CMK (cell line): ENCODE measurements at places on chromosomes 12 and 14.

DNA sequence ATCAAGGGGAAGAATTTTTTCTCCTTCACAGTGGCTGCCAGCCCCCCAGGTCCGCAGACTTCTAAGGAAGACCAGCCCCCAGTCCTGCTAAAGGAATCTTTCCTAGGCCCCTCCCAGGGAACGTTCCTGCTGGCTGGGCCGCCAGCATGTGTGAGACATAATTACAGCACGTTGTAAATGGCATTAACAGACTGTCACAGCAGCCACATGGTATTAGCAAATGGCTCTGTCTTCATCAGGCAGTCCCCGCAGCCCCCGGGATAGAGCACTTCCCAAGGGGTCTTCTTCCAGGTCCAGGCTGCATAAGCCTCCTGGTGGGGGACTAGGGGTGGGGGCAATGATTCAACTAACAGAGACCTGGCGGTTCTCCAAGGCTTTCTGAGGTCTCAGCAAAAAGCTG, 34.9 kb upstream of the FAM222A start:
- DNase-seq = no peak

DNA sequence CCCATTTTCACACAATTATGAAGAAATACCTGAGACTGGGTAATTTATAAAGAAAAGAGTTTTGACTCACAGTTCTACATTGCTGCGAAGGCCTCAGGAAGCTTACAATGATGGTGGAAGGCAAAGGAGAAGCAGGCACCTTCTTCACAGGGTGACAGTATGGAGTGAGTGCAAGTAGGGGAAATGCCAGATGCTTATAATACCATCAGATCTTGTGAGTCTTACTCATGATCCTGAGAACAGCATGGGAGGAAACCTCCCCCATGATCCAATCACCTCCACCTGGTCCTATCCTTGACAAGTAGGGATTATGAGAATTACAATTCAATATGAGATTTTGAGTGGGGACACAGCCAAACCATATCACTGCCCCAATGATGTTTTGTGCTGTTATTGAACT, 189.3 kb upstream of the CRY1 start:
- DNase-seq = no peak

GRCh38 chr12:2482938-2483660, 311.7 kb upstream of the FKBP4 start:
- no peak for DNase-seq

DNA sequence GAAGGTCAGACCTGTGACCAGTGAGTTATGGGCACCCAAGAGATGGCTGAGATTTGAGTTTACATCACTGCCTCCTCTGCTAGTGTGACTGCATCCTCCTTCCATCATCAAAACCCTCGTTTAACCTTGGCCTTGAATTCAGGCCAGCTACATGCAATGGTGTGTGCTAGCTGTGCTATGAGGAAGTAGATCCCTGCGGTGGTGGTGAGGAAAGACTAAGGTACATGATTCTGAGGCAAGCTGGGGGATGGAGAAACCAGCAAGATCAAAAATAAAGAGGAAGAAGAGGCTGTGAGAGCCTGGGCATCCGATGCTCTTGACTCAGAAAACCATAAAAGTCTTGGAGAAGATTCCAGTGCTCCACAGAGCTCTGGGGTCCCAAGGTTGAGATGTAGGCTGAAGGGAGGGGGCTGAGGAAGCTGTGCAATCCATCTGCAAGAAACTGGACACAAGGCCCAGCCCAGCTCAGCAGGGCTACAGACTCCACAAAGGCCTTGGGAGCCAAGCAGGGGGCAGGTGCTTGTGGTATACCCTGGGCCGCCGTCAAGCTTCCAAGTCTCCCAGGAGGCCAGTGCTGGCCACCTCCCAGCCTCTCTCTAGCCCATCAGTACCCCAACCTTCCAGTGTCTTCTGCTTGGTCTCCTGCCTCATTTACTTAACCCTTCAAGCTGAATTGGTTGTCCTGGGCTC, 774.8 kb downstream of the VRK1 start:
- DNase-seq = no peak

DNA sequence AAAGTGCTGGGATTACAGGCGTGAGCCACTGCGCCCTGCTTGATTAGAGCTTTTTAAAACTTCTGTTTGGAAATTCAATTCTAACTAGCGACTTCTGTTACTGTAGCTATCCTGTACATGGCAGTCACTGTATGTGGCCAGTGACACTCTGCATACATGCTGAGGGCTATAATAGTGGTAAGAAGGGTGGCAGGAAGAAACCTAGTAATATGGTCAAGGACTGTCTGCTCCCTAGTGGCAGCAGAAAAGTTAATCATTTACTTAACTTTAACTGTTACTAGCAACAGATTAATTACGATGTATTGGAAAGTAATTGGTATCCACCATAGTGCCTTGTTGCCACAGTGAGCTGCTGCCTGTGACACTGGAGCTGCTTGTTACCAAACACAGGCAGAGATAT, 149.0 kb downstream of the KITLG start:
- no peak for DNase-seq

- DNase-seq = no peak
Measured at GRCh38 chr12:64633940-64634337, 23.6 kb downstream of the RASSF3 start.

- no peak for DNase-seq
Measured at GRCh38 chr12:69274861-69275260, 35.5 kb downstream of the CPSF6 start.

DNA sequence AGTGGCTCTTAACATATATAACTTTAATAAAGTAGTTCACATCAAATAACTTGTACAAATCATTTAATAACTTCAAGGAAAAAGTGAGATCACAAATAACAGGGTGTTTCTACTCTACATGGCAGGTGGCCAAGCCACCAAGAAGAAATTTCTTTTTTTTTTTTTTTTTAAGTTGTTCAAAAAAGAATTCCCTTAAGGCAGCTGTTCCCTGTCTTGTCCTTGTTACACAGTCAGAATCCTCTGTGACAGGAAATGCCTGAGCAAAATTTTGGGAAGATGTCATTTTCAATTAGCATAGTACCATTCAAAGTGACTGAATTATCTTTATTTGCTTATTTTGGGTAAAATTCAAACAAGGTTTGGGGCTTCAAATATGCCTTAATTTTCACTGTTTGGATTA, 79.4 kb downstream of the LIN7A start:
- DNase-seq = no peak

GRCh38 chr12:69000074-69000473, 67.1 kb upstream of the CPM start:
- DNase-seq = no peak

- DNase-seq = no peak
Measured at GRCh38 chr12:50786498-50787231, 22.8 kb downstream of the ATF1 start.

DNA sequence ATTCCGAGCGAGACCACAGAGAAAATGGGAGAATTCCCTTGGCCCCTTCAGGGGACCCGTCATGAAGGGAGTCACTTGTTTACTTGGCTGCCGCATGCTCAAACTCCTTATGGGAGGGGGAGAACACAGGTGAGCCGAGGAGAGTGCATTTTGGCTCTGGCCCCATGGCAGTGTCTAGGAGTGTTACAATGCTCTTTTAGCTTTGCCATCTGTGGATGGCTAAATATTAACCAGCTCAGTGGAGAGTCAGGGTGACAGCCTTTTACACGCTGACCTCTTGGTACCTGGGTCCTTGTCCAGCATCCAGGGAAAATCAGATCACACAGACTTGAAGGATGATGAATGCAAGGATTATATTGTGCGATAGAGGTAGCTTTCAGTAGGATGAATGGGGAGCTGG, 146.4 kb upstream of the ATXN7L3B start:
- no peak for DNase-seq

DNA sequence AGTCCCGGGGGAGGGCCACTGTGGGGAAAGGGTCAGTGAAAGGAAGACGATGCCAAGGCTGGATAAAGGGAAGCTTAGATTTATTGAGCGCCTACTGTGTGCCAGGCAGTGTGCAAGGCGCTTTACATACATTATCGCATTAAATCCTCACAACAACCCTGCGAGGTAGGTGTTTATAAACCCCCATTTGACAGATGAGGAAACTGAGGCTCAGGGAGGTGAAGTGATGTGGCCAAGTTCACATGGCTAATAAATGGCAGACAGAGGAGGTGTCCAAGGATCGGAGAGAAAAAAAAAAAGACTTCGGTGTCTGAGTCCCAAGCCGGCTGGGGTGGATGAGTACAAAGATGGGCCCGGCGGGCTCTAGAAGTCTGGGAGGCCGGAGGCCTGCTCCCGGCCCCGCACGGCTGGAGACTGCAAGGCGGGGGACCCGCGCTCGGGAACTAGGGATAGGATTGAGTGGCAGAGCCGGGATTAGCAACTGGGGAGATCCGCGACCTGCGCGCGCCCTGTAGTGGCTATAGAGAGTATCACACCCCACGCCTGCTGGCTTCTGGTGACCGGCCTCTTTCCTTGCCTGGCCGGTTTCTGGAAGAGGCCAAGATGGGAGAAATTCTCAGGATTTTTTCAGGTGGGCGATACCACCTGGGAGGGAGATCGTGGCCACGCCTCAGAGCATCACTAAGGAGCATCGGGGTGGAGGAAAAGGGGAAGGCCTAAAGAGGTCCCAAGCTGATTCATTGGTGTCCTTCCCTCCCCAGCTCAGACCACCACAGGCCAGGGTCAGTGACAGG, 3.9 kb downstream of the DDN start:
- no peak for DNase-seq

- DNase-seq = no peak
Measured at GRCh38 chr14:59483363-59483762, 845 bp downstream of the L3HYPDH start.

DNA sequence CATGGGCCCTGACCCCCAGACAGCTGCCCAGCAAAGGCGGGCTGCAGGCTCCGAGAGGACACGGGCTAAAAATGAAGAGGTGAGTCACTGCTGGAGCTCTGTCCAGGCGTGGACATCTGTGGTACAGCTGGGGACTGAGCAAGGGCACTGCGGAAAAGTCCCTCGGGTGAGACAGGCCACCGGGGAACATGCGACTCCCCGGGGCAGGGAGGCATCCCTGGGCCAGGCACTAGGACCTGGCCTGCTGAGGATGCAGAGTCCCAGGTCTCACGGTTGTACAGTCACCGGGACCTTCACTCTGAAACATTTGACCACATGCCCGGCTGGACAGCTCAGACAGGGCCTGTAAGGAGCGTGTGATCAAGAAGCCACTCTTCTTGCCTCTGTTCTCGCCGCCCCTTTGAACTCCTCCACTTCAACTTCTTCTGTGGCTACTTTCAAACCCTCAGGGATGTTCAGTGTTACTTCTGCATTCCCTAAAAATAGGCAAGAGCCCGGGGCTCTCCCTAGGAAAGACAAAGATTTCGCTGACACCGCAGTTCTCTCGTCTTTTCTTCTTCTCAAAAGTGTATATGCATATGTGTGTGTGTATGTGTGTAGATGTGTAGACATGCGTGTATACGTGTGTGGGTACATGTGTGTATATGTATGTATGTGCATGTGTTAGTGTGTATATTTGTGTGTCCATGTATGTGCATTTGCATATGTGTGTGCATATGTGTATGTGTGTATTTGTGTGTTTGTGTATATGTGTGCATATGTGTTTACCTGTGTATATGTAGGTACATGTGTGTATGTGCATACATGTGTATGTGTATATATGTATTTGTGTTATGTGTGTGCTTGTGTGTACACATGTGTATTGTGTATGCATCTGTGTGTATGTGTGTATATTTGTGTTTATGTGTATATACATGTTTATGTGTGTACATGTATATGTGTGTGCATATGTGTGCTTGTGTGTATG, 5.0 kb upstream of the RFLNA start:
- DNase-seq = no peak

GRCh38 chr12:47838286-47838931, 18.7 kb upstream of the HDAC7 start:
- DNase-seq = no peak

DNA sequence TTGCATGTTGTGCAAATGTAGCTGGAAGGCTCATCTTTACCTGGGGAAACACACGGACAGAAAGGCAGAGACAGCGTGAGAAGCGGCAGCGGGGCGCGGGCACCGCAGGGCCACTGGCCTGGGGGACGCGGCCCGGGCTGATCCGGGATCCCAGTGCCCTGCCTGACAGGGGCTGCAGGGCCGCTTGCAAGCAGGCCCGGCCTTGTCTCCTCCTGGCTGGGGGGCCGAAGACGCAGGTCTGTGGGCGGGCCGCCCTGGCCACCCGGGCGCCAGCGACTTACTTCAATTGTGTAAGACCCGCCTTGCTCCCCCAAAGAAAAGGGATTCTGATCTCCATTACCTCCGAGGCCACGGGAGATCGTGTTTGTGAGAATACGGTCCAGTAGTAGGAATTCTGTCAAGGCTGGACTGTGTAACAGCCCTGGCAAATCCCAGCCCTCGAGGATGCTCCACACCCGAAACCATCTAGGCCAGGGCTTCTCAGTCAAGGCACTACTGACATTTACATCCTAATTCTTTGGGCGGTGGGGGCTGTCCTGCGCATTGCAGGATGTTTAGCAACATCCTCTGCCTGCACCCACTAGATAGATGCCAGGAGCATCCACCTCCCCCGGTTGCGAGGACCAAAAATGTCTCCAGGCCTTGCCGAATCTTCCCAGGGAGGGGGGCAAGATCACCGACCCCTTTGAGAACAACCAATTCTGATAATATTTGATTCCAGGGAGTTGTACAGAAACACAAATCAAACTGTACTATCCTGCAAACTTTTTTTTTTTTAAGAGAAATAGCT, 95.6 kb downstream of the BCL11B start:
- no peak for DNase-seq

DNA sequence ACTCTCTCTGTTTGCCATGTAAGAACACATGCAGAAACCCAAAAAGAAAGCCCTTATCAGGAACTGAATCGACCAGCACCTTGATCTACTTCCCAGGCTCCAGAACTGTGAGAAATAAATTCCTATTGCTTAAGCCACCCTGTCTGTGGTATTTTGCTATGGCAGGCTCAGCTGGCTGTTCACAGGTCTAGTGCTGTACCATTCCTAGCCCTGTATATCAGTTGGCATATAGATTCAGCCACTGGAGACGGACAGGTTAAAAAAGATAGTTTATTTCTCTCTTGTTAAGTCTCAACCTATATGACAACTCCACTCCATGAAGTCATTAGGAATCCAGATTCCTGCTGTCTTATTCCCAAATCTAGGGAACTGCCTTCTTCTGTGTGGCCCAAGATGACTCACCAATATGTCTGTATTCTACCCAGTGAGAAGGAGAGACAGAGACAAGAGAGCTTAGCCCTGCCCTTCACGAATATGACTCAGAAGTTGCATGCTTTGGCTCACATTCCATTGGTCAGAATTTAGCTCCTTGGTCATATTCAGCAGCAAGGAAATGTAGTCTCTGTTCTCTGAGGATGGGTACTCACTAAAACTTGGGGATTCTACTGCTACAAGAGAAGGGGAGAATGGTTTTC, 57.0 kb downstream of the PLEKHG7 start:
- no peak for DNase-seq

DNA sequence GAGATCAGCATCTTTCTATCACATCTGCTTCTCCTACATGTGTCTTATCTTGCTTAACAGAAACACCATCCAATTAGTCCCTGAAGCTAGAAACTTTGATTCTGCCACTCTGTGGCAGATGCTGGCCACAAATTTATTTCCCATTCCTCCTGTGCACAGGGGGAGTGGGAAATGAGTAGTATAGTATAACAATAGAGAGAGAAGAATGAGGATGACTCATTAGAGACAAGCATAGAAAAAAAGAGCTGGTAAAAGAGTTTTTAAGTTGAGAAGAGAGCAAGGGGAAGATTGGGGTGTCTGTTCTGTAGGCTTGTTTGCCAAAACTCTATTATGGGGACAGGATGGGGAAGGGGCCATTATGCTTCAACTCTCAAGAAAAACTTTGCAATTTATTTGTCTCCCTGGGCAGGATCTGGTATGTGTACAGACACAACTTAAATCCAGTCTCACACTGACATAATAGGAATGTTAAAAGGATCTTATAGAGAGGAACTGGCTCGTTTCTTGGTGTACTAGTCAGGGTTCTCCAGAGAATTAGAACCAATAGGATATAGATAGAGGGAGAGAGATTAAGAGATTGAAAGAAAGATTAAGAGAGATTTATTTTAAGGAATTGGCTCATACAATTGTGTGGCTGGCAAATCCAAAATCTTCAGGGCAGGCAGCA, 142.6 kb upstream of the CPSF6 start:
- no peak for DNase-seq
